T-cell (primary cell): ENCODE measurements at places on chromosomes 12 and 14.

GRCh38 chr14:65696801-65697200 is 284.3 kb downstream of the FUT8 start:
- DNase-seq, result no peak

- DNase-seq, result no peak
Observed at GRCh38 chr12:47980197-47980596, 16.8 kb downstream of the TMEM106C start.

- no peak for DNase-seq
Observed at GRCh38 chr12:100187857-100188519, 12.6 kb upstream of the ACTR6 start.

DNA sequence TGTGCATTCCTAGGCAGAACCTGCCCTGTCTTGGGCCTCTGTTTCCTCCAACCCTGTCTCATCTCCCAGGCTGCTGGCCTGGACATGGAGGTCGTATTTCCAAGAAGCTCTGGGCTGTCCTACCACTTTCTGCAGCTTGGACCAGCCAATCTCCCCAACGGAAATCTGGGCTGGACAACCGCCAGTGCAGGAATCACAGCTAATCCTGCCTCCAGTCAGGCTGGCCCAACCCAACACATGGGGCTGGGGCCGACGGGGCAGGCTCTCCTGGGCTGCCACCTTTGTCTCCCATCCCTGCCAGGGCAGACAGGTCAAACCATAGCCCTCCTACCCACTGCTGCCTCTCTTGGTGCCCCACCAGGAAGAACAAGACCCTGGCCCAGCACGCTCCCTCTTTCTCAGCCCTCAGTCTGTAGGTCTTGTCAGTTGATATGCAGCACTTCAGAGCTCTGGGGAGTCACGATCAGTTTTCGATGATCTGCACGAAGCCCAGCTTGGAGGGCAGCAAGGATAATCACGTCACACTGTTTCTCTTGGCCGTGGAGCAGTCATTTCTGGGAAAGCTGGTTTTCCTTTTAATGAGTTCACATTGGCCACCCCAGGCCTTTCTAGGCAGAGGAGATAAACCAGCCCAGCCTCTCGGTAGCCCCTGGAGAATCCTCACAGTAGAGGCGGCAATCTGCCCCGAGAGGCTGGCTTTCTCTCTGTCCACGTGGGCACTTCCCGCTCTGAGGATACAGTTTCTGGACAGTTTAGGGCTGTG is 195.2 kb upstream of the PRMT8 start:
- DNase-seq, result no peak

DNA sequence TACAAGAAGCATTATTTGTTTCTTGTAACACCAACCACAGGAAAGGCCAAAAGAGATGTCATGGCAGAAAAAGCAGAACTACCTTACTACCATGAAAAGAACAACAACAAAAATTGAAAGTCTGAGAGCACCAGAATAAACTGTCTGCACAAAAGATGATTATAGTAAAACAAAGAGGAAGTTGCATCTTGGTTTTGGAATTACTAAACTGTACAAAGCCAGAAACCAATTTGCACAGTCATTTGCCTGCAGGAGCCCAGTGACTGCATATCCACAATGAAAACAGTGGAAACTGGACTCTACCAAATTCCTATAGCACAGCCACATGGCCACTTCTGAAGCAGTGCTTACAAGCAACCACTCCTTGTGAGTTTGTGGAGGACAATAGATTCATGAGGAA is 276.2 kb downstream of the SSPN start:
- DNase-seq, result no peak

DNA sequence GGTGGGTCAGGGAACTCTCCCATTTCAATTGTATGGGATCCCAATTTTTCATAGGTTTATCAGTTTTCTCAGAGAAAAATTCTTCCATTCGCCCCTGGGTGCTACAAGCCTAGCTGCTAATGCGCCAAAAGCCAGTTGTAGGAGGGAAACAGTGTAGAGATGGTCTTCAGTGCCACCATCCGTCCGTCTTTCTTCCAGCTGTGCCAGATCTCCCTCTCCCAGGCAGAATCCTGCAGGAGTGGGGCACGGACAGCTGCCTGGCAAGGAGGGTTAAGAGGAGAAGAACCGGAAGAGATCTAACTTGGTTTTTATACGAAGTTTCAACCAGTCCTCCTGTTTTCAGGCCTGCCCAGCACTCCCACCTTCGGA is 38.9 kb upstream of the FUT8 start:
- no peak for DNase-seq

DNA sequence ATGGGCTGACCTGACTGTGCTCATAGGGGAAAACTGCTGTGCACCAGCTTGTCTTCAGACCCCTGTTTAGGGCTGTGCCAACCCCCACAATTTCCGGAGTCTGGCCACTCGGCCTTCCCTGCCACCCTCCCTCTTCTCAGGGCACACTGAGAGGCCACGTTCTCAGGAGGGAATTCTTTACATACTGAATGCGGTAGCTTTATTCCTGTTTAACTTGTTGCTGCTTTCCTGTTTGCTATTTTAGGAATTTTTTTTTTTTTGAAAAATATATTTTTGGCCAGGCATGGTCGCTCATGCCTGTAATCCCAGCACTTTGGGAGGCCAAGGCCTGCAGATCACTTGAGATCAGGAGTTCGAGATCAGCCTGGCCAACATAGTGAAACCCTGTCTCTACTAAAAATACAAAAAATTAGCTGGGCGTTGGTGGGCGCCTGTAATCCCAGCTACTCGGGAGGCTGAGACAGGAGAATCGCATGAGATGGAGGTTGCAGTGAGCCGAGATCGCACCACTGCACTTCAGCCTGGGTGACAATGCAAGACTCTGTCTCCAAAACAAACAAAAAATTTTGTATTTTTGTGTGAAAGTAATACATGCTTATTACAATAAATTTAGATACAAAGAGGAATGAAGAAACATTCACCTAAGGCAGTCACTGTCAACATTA is 39.5 kb downstream of the TPCN1 start:
- DNase-seq, result no peak

- DNase-seq, result no peak
Observed at GRCh38 chr12:65168681-65169319, 583 bp upstream of the LEMD3 start.

GRCh38 chr14:65101631-65102440 is 481 bp downstream of the MAX start:
- DNase-seq, result peak; percentile 42

DNA sequence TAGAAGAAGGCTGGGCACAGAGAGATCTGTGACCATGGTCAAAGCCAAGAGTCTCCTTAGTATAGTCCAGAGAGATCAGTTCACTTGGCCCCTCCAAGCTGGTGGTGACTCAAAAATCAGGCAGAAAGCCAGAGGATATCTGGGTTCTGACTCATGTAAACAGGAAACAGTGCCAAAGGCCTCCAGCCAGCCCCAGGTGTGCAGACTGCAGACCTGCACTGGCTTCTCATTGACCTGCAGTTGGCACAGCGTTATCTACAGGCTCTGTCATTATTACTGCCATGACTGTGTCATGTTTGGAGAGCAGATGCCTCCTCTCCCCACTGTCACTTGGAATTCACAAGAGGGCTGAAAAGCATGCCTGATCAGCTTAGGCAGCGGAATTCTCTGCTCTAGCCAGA is 295.7 kb upstream of the PRKD1 start:
- DNase-seq, result no peak

DNA sequence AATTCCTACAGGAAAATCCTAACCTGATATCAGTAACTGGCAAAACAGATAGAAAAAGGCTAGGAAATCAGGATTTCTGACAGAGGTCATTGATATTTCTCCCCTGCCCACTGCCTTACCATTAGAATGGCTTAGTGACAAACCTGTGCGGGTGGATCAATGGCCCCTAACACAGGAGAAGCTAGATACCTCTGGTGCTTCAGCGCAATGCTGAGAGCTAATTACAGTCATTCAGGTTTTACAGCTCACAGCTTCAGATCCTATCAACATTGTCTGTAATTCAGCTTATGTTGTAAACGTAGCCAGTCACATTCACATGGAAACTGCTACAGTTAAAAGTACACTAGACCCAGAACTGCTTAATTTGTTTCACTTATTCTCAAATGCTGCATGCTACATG is 17.4 kb upstream of the SLC10A1 start:
- no peak for DNase-seq

- no peak for DNase-seq
Observed at GRCh38 chr12:123134826-123135225, 16.1 kb downstream of the PITPNM2 start.

DNA sequence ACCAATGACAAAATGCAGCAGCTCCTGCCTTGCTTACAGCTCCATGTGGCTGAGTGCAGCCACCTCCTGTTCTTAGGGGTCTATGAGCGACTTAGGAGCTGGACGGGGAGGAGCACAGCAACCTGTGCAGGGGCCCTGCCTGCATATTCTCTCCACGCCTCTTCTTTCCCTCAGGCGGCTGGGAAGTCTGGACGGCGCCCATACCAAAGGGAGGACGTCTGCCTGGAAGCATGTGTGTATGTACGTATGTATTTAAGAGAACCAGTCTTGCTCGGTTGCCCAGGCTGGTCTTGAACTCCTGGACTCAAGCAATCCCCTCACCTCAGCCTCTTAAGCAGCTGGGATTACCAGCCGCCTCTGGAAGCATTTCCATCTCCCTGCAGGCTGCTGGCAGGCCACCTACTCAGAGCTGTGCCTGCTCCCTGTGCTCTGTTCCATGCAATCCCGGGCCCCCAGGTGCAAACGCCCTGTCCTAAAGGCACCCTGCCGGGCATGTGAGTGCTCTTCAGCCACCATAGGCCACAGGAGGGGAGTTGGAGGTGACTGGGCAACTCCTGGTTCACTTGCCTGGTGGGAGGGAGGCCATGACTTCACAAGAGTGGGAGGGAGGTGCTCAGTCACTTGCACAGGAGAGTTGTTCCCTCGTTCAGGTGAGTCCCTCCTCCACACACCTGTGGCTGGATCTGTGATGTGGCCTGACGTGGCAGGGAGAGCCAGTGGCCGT is 44.3 kb downstream of the KCNA5 start:
- DNase-seq, result no peak

DNA sequence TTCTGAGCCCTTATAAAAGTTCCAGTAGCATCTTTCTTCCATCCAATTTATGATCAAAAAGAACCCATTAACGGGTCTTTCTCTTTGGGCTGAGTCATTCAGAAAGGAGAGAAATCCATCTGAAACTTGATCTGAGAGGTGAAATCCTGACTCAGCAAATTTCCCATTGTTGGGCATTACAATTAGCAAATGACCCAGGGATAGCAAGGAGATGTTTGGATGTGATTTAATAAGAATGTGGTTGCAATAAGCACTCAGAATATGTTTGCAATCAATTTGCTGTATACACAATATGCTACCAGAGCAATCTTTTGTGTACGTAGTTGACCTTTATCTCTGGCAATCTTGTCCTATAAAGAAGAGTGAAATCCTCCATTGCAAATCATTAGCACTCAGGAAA is 122.7 kb downstream of the CCDC60 start:
- DNase-seq, result no peak

DNA sequence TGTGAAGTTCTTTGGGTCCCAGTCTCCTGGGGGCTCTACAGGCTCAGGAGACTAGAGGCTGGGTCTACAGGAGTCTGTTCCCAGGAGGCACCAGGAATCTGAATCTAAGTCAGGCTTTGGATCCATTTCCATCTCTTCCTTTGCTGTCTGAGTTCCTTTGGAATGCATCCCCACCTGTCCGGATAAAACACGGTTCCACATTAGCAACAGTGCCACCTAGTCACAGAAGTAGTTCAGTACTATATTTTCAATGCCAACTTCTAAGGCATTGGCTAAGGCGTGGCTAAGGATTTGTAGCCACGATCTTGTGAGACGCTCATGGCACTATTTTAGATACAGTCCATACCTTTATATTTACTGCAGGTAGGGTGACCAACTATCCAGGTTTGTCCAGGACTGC is 15.1 kb downstream of the ZC2HC1C start:
- DNase-seq, result no peak

DNA sequence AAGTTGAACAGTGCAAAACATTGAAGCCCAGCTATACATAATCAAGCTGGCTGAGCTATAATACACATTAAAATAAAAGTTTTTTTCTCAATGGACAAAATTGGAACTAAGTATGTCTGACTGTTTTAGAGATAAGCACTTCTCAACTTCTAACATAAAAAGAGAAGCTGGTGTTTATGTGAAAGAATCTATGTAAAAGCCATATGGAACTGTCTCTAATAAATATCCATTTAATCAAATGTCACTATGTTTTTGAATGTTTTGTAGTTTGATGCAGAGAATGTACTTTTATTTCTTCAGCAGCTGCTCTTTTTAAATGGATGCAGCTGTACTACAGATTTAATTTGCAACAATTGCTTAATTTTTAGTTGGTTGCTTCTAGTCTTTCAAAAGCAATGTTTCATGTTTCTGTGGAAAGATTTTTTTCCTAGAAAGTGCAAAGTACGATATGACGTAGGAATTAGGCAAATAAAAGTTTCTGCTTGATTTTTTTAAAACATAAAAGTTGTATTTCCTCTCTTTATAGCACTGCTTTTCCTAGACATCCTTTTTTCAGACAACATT is 114.2 kb downstream of the PDE3A start:
- DNase-seq, result no peak
